ENCODE measurements at places on chromosomes 1 and 21. TPM values are rescaled to one million over a fixed set of nuclear protein-coding genes. Genes with fewer than 3 reads are reported as not detected.

GRCh38 chr1:40575336-40575735 lies 43.9 kb downstream of the ZNF684 start:
- no peaks in the 10 kb centered on the region for H3K36me3 ChIP-seq
- no peak overlapping the region for H3K4me3 ChIP-seq
- H3K4me1 ChIP-seq = no peaks in the 10 kb centered on the region
- H3K27ac ChIP-seq = no peak overlapping the region
- DNase-seq = no peak

GRCh38 chr1:218481116-218481775 lies 136.1 kb downstream of the TGFB2 start:
- H3K27ac ChIP-seq = peak overlapping the region; percentile 17
- H3K36me3 ChIP-seq = no peaks in the 10 kb centered on the region
- H3K4me1 ChIP-seq = peaks cover 7% of the 10 kb centered on the region
- H3K4me3 ChIP-seq = no peak overlapping the region
- H3K27me3 ChIP-seq = no peaks in the 10 kb centered on the region
- DNase-seq = no peak

- no peak overlapping the region for H3K27ac ChIP-seq
- H3K4me3 ChIP-seq = no peak overlapping the region
- H3K36me3 ChIP-seq = no peaks in the 10 kb centered on the region
- H3K27me3 ChIP-seq = no peaks in the 10 kb centered on the region
- H3K4me1 ChIP-seq = peaks cover 2% of the 10 kb centered on the region
These were observed 168.8 kb downstream of the CYYR1 start for GRCh38 chr21:26404288-26404687.

The KCTD3 gene
- 36.4 TPM for total RNA-seq

DNA sequence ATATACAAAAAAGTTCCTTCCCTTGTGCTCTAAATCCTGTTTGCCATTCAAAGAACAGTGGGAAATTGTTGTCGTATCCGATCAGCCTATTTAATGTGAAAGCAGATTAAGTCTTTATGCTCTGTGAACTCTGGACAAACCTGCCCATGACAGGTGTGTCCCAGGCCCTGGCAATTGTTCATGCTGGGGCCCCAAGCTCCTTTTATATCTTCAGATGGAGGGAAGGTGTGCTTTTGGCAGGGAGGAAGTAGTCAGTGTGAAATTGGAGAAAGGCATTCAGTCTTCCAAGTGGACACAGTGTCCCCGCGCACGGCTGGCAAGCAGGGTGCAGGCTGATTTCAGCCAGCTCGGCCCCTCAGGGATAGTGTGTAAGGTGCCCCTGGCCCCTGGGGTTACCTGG lies 135.1 kb upstream of the F3 start:
- no peak overlapping the region for H3K27ac ChIP-seq
- H3K4me3 ChIP-seq = no peak overlapping the region
- DNase-seq = no peak
- no peaks in the 10 kb centered on the region for H3K4me1 ChIP-seq

DNA sequence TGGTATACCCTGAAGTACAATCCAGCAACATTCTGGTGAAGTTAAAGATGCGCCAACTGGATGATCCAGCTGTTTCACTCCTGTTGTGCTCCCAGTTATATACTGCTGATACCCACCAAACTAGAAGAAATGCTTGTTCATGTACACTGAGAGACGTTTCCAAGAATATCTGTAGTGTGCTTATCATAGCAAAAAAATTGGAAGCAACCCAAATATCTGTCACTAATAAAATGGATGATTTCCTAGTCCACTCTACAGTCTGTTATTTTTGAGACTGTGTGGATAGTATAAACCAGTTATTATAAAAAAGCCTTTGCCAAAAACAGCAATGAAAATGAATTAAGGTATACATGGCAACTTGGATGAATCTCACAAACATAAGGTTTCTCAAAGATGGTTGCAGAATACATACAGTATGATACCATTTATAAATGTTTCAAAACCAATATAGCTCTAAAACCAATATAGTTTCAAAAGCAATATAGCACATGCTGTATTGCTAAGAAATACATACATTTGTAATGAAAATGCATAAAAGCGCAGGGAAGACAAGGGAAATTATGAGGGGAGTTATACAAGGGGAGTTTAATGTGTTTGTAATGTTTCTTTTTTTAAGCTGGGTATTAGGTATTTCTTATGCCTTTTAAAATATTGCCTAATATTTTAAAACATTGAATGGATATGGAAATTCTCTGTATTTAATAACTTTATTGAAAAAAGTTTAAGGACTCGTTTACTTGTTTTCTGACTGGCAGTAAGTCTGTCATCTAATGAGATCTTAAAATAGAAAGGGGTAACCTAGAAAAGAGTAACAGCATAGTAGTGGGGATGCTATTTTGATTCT lies 36.5 kb downstream of the GPSM2 start:
- no peak overlapping the region for H3K27ac ChIP-seq
- H3K36me3 ChIP-seq = peaks cover 9% of the 10 kb centered on the region
- peak; percentile 42 for DNase-seq
- H3K4me3 ChIP-seq = no peak overlapping the region
